ENCODE measurements at places on chromosomes 4 and X.

GRCh38 chr4:146582864-146583263 lies 55.8 kb upstream of the POU4F2 start:
- no peak for DNase-seq

GRCh38 chr4:177632481-177632880 lies 190.2 kb upstream of the AGA start:
- DNase-seq, result no peak

DNA sequence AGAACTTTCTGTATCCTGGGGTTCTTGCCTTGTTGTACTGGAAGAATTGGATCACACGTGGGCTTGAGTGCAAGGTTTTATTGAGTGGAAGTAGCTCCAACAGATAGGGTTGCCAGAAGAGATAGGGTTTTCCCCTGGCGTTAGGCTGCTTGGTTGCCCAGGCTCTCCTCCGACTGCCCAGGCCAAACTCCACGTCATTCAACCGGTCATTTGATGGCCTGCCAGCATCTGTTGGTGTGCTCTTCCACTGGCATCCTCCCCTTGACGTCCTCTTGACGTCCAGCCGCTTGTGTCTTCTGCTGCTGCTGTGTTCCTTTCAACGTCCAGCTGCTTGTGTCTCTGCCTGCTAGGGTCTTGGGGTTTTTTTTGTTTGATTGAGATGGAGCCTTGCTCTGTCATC lies 340.3 kb upstream of the ZCCHC13 start:
- DNase-seq, result no peak

- DNase-seq, result no peak
These were observed 205.5 kb downstream of the PCDH19 start for GRCh38 chrX:100204534-100204933.

DNA sequence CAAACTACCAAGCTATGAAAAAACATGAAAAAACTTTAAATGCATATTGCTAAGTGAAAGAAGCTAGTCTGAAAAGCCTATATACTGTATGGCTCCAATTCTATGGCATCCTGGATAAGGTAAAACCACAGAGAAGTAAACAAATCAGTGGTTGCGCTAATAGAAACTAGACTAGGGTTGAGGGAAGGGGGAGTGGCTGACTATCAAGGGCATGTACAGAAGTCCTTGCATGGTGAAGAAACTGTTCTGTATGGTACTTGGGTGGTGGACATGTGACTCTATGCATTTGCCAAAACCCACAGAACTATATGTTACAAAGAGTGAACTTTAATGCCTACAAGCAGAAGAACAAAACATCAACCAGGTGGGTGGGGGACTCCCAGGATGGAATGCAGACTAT lies 96.8 kb downstream of the MTMR1 start:
- DNase-seq, result no peak

DNA sequence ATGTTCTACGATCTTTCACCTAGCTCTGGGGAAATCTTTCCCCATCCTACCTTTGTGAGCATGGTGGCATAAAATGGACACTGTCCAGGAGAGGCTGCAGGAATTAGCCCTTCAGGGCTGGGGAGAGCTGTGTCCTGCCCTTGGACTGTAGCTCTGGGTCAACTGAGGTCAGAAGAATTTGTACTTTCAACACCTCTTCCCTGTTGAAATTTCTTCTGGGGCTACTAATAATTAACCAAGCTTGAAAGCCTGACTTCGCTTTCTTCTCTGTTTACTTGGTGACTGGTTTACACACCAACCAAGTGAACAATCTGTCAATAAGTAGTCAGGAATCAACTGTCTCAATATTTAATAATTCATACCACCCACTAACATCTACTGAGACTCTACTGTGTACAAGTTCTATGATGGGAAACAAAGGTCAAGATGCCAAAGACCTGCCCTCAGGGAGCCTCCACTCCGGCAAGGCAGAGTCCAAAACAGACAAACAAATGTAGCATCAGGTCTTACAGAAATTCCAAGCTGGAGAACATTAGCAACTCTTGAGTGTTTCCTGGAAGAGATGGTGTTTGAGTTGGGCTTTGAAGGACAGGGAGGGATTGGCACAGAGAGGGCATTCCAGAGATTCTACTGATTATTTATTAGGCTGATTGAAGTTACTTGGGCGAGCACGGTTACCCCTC lies 113.1 kb downstream of the ENPP6 start:
- no peak for DNase-seq

- DNase-seq, result no peak
These were observed 47.2 kb downstream of the GYG2 start for GRCh38 chrX:2875798-2876399.

GRCh38 chr4:133565379-133565778 lies 416.3 kb downstream of the PCDH10 start:
- DNase-seq, result no peak

- no peak for DNase-seq
These were observed 3.1 kb upstream of the TCEANC start for GRCh38 chrX:13649838-13650237.

GRCh38 chr4:124322234-124323065 lies 390.1 kb downstream of the ANKRD50 start:
- no peak for DNase-seq

GRCh38 chrX:44042751-44043150 lies 69.6 kb upstream of the NDP start:
- DNase-seq, result no peak

DNA sequence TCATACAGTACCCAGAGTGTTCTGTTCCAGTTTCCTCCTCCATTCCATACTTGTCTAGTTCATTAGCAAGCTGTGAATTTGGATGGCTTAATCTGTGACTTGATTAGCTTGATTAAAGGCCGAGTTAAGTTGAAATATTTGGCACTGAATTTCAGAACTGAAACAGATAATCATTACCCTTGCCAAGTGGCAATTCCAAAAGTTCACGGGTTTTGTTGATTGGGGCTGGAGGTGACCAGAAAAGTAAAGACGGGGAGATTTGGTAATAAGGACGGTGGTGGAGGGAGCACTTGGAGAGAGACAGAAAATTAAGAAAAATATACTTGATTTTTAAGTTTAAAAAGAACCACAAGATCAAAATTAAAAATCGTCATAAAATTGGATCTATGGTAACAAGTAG lies 21.9 kb upstream of the KLHL2 start:
- DNase-seq, result no peak

- DNase-seq, result no peak
These were observed 110.8 kb downstream of the AFF1 start for GRCh38 chr4:87045659-87046058.

- DNase-seq, result no peak
These were observed 432.2 kb downstream of the RPA4 start for GRCh38 chrX:97315939-97316338.

DNA sequence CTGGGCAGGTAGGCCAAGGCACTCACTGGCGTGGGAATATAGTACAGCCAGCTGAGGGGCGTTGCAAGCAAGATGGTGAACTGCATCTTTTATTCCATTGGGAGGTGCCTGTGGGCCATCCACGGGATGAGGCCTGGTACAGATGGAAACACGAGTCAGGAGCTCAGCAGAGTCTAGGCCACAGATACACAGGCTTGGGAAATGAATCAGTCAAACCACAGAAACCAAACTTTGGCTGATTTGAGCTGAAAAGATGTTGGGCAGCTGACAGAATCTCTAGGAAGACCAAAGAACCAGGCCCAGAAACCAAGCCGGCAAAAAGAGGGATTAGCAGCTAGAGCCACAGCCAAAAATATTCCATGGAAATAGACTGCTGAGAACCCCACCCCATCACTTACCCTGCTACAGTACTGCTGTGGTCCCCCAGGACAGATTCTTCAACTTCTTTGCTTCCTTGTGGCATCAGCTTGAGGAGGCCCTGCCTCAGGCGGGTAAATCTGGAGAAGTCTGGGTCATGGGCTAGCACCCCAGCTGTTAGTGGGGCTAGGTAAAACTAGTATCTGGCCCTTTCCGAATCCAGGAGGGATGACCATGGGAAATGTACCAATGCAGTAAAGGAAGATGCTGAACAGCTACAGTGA lies 75.4 kb downstream of the TMEM131L start:
- DNase-seq, result no peak

DNA sequence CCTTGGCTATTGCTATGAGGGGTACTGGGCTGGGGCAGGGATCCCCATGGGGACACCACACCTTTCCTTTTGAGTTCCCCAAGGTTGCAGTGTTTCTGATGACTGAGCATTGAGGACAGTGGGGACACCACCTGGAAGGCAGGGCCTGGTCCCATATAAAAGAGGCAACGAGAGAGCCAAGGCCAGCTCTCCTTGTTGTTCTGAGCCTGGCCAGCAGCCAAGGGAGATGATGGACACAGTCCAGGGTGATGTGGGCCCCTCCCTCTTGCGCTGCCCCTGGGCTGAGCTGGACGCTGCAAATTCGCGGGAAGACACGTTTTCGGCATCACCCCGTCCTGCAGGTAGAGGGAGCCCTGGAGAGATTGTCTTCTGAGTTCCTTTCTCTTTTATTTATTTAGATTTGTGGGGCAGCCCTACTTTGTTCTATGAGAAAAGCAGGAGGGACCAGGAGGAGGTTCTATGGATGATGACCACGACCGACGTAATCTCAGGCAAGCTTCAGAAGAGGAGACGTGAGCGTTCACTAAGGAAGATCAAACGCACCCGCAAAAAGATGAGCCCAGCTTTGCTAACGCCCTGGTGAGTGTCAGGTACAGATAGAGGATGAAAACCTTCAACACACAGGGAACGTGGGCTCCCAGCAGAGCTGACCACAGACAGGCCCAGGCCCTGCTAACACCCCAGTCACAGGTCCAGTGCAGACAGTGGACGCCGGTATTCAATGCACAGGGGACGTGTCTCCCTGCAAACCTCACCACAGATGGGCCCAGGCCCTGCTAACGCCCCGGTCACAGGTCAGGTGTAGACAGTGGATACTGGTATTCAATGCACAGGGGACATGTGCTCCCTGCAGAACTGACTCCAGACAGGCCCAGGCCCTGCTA lies 97.4 kb downstream of the SHOX start:
- DNase-seq, result no peak

- DNase-seq, result no peak
These were observed 73.1 kb downstream of the CXXC4 start for GRCh38 chr4:104421566-104421965.

GRCh38 chr4:72313121-72313520 lies 255.9 kb downstream of the ADAMTS3 start:
- no peak for DNase-seq

GRCh38 chr4:125444166-125444565 lies 129.4 kb downstream of the FAT4 start:
- DNase-seq, result no peak
